PC-3 (cell line): ENCODE measurements at places on chromosomes 13 and 19.
A peak's percentile ranks its signal among the peaks of the same experiment; 100 is the strongest.

DNA sequence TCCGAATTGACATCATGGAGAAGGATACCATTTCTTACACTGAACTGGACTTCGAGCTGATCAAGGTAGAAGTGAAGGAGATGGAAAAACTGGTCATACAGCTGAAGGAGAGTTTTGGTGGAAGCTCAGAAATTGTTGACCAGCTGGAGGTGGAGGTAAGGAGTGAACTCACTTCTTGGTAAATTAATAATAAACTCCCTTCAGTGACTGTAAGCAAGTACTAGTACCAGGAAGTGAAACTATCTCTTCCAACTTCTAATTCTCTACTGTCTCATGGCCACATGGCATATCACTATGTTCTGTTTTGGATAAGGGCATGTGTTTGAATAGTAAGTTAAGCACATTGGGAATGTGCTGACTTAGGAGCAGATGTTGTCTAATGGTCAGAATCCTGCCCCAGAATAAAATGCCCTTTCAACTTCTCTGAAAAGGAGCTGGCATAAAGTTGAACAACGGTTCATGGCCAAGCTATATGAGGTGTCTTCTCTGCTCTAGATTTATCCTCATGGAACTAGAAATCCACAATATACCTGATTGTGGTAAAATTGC, 13.4 kb downstream of the OLFM4 start:
- no peak for DNase-seq

DNA sequence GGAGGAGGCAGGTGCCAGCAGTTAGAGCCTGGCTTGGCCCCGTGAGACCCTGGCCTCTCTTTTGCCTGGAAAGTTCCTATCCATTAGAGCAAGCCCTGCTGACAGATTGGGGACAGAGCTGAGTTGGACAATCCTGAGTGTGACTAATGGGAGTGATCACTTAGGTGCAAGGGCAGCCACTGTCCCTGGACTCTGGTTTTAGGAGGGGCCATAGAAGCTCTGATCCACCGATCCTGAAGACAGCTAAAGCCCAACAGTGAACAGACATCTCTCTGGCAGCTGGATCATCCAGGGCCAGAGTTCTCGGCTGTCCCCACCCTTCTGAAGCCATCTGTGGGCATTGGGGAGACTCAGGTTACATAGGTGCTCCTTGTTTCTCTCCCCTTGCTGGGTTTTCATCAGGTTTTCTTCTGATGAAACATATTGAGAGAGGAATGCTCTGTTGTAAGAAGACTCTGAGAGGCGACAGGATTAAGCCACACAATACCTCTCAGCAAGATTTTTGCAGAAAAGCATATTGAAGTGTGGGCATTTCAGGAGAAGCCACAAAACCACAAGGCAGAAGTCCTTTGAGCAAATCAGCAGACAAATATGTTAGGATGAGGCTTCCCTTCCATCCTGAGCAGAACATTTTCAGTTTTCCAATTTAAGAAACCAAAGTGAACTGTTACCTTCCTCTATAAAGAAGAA, 288.0 kb upstream of the MAB21L1 start:
- DNase-seq = no peak

DNA sequence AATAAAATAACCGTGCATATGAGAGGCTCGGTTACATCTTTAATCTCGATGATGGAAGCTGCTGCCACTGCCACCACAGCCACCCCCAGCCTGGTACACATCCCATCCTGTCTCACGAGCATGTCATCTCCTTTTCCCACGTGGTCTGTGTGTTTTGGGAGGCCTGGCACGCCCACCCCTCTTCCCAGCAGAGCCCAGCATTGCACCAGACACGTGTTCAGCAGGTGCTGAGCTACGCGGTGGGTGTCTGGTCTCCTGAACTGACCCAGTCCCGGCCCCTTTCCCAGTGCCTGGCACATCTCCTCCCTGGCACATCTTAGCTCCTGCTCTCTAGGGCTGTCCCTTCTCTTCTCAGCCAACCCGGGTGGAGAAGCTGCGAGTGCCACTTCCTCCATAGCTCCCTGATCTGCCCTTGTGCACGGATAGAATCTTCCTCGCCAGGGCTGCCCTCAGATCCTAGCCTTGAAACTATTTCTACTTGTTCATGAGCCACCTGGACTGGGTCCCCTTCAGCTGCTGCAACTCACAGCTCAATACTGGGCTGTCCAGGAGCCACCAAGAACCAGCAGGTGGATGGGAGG, 36.8 kb upstream of the ZNF536 start:
- no peak for DNase-seq

- DNase-seq = peak; percentile 42
Measured at GRCh38 chr13:110759710-110760109, 46.2 kb downstream of the ING1 start.

DNA sequence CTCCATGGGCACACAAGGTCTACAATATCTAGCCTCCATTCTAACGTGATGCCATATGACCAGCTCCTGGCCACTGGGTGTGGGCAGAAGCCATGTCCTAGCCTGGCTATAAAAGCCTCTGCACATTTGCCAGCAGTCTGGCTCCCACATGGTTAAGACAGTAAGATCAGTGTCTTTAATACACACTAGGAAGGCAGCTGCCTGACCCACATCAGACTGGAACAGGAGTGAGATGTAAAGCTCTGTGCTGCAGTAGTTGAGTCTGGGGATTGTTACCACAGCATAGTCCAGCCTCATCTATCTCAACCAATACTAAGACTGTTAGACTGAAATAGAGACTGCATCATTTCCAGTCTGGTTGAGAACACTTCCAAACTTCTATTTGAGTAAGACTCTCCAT, 533.1 kb downstream of the IRS2 start:
- DNase-seq = no peak

GRCh38 chr19:14779151-14779550, 791 bp upstream of the ADGRE2 start:
- DNase-seq = no peak

- no peak for DNase-seq
Measured at GRCh38 chr13:114145722-114146121, 13.3 kb upstream of the RASA3 start.

DNA sequence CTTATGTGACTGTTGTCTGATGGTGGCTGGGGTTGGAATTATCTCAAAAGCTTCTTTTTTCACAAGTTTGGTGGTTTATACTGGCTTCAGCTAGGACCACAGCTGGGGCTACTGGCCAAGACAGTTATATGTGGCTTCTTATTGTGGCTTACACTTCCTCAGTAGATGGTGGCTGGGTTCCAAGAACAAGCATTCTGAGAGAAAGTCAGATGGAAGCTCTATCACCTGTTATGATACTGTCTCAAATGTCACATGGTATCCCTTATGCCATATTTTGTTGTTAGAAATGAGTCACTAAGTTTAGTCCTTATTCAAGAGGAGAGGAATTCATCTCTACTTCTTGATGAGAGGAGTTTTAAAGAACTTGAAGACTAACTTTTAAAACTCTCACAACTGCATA, 41.6 kb downstream of the NDFIP2 start:
- peak; percentile 27 for DNase-seq
